ENCODE measurements at places on chromosomes 7 and 10.
A peak's percentile ranks its signal among the peaks of the same experiment; 100 is the strongest.

GRCh38 chr10:27252267-27253000, 11.8 kb upstream of the ACBD5 start:
- DNase-seq, result peak; percentile 62

DNA sequence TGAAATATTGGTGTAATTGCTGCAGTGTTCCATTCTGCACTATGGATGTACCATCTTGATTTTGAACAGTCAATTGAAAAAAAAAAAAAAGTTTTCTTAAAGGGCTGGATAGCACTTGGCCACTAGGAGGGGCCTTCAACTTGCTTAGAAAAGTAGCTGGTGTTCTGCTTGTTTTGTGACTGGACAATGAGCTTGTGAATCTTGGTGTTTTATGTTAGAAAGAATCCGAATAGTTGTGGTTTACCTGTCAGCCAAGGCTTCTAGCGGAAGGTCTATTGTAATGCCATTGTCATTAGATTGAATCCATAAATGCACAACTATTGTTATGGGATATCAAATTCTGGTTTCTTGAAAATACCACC, 77.1 kb downstream of the BMPER start:
- no peak for DNase-seq

GRCh38 chr7:93011351-93012294, 106.2 kb downstream of the SAMD9 start:
- no peak for DNase-seq

DNA sequence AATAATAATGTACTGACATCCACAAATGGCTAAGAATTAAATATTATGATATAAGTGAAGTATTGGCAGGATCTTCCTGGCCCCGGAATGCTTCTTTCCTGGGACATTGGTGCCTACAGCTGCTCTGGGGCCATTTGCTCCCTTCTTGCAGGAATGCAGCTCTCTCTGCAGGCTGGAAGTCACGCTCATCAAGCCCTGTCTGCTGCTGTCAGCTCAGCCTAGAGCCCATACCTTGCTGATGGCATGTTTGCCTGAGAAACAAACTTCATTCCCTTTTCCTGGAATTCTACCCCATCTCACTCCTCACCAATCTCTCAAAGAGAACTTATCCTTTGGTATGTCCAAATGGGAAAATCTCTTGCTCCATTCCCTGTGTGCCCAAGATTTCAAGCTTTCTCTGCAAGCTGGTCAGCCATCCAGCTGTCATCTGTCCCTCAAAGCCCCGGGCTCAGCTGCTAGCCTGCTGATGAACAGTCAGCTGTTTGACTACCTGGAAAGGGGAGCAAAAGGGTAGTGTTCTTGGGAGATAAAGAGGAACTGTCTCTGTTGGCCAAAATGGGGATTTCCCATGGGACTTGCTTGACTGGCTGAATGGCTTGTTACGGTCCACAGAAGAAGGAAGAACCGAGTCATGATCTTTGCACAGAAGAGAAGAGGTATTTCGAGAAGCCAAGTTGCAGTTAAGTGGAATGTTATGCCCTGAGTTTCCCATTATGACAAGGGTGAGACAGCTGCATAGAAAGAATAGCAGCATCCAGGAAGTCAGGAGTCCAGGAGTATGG, 12.0 kb upstream of the RASSF4 start:
- DNase-seq, result no peak

- DNase-seq, result no peak
Measured at GRCh38 chr7:41507686-41508268, 195.1 kb downstream of the INHBA start.

- DNase-seq, result no peak
Measured at GRCh38 chr7:73828107-73828803, 2.5 kb upstream of the CLDN4 start.

DNA sequence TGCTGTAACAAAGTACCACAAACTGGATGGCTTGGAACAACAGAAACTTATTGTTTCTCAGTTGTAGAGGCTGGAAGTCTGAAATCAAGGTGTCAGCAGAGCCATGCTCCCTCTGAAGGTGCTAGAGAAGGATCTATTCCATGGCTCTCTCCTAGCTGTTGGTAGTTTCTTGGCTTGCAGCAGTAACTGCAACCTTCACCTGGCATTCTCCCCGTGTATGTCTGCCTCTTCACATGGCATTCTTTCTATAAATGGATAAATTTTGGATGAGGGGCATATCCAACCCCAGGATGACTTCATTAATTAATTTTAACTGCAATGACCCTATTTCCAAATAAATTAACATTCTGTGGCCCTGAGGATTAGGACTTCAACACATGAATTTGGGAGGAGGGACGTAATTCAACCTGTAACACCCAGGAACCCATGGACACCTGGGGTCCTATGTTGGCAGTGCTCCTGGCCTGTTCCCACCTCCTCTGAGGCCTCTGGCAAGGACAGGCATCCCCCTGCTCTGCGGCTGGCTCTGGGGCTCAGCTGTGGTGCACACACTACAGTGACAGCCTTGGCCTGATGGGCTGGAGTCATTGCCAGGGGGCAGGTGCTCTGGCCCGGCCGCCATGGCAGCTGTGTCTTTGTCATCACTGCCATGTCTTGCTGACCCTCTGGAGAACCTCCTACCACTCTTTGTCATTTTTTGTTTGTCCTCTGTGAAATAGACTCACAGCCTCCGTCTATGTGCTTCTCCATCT, 30.8 kb downstream of the LSMEM1 start:
- no peak for DNase-seq

GRCh38 chr7:36336390-36336789, 53.3 kb upstream of the ANLN start:
- no peak for DNase-seq

GRCh38 chr10:1737222-1738061, at the start of gene ADARB2:
Gene ADARB2, minus strand, starts transcription at chr10:1737525.
- no peak for DNase-seq

GRCh38 chr10:75660823-75661222, 229.4 kb downstream of the LRMDA start:
- DNase-seq, result no peak

DNA sequence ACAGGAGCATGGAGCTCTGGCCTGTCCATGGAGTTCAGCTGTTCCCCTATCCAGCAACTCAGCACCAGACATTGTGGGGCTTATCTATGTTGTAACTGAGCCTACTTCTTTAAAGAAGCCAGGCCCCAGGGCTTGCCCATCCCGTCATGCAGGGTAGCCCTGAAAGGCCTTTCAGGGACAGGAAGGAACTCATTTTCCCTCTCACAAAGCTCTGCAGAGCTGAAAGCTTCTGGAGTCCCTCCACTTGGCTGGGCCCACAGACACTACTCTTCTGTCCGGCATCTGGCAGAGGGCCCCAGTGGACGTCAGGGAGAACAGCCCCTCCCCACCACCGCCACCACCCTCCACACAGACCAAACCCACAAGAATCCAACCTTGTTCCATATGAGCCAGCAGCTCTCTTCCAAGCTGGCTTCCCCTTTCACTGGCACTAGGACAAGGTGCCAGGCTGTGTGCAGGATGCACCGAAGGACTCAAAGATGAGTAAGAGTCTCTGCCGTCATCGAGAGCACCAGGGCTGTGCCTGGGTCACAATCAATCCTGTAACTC, 33.1 kb downstream of the DENND2A start:
- DNase-seq, result no peak

DNA sequence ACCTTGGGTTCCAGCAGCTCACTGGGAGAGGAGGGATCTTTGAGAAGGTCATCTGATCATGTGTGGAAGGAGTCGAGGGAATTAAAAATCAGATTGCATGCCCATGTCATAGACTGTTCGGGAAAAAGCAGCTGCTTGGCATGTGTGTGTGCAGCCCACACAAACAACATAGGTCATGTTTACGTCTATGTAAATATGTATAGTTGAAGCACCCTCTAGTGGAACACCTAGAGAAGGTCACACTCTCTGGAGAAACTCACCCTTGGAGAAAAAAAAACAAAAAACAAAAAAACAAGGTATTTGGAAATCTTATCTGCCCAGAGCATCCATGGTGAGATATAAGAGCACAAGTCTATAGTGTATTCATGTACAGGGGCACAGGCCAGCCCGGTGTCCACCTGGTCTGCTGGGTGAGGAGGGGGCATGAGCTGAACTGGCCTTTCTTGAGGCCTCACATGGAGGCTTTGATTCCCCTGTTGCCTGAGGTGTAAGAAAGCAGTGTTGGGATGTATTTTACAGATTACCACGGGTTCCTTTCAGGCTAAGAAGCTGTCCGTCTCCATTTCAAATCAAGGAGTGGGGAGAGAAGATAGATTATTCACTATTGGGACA, 98.0 kb downstream of the NPY start:
- DNase-seq, result no peak

DNA sequence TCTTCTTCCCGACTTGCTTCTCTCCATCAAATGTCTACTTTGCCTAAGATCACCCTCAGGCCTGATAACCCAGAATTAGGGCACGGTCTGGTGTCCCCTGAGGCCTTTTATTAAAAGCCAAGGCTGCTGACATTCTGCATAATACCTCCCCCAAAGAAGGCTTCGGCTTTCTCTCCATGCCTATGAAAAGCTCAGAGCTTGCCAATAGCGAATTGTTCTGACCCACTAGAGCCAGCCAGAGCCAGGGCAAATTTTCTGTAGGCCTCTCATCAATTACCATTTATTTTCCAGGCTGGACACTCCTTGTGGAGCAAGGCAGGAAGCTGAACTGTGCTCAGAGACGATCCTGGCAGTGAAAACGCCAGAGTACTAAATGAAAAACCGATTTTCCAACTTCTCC, 64.3 kb upstream of the ADRB1 start:
- DNase-seq, result no peak

DNA sequence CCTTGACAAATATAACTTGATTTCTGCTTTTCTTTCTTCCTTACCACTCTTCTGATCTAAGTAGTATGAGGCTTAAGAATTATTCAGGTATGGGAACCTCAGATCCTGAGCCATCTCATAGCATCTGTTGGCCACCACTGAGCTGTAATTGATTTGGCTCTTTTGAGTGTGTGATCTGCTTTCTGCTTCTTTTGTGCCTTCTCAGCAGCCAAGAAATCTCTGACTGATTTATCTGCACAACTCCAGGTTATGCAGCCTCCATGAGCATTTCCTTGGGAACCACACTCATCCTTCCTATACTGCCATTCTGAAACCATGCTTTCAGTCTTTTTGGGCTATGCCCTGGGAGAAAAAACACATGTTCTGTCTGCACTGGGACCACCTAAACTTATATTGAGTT, 178.0 kb upstream of the FAM3C start:
- DNase-seq, result no peak

- no peak for DNase-seq
Measured at GRCh38 chr10:100829933-100830727, 82.6 kb upstream of the SLF2 start.
